Uterus (tissue), 4 donors: ENCODE measurements at places on chromosomes 5 and 9.

DNA sequence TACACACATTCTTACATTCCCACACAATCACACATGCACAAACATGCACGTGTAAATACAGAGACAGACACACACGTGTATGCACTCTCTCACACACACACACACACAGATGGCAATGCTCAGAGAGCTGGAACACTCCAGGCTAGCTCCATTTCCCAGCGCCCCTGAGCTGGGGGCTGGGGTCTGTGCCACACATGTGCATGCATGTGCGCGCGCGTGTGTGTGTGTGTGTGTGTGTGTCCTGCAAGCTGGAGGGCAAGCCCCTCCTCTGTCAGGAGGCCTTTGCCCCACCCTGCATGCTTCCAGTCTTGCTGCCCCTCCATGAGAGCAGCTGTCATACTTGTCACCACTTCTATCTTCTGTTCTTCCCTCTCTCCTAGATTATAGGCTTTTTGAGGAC, 16.6 kb upstream of the S1PR3 start:
- no peak for DNase-seq

GRCh38 chr9:109770101-109770500, 9.9 kb upstream of the PALM2AKAP2 start:
- DNase-seq: no peak

GRCh38 chr5:5063533-5063953, 76.6 kb upstream of the ADAMTS16 start:
- no peak for DNase-seq

DNA sequence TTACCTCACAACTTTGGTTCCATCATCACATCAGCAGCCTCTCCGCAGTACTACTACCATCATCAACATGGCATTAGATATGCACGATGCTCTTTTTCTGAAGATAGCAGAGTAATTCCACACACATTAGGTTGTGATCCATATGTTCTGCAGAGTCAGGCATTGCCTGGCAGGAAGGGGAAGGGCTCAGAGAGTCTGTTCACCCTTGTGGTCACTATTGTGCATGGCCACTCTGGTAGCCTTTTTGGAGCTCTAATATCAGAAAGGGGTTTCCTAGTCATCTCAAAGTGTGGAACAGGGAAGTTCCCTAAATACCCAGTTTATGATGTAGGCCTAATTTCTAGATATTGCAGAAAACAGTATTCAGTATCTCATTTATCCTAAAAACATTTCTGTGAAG, 373.6 kb downstream of the BNC2 start:
- no peak for DNase-seq

- DNase-seq: no peak
These were observed 19.9 kb upstream of the UBAC1 start for GRCh38 chr9:135980926-135981630.

DNA sequence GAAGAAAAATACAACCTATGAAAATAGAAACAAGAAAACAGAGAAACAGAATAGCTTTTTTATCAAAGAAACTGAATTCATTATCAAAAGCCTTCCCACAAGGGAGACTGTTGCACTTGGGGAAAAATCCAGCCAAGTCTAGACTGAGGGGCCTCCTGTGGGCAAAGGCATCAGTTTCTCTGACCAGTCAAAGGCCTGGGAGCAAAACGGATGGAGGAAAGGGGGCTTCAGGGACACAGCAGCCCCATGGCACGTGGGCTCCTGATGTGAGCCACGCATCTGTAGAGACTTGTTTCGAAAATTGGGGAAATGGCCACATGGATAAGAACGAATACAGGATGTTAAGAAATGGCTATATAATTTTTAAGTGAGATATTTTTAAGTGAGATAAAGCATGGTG, 21.1 kb downstream of the ZDHHC11B start:
- no peak for DNase-seq

DNA sequence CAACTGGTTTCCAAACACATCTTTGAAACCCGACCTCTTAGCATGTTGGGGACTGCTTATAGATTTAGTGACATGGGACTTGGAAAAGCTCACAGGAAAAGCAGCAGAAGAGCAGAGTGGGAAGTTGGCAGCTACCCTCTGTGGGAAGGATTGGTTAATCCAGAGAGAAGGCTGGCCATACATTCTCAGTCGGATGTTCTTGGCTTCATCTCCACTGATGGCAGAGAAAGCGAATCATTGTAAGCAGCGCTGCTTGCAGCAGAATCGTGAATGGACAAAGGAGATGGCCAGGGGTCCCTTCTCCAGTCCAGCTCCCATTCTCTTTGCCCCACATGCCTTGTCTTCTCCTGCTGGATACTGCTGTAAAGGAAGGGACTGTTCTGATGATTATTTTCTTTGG, 62.7 kb downstream of the MEGF10 start:
- DNase-seq: no peak

DNA sequence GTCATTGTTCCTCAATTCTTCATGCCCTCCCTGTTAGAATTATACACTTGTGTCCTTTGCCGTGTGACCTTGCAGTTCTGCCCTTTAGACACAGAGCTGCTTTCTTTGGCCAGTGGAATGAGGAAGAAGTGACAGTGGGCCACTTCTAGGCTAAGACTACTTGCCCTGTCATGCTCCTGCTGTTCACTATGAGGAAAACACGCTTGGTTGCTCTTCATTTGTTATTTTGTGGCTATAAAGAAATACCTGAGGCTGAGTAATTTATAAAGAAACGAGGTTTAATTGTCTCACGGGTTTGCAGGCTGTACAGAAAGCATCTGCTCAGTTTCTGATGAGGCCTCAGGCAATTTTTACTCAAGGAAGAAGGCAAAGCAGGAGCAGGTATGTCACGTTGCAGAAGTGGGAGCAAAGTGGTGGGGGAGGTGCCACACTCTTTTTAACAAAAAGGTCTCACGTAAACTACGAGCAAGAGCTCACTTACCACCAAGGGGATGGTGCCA, 279.1 kb upstream of the DMAC1 start:
- no peak for DNase-seq

- no peak for DNase-seq
These were observed 32.6 kb downstream of the GABRB2 start for GRCh38 chr5:161513942-161514341.

DNA sequence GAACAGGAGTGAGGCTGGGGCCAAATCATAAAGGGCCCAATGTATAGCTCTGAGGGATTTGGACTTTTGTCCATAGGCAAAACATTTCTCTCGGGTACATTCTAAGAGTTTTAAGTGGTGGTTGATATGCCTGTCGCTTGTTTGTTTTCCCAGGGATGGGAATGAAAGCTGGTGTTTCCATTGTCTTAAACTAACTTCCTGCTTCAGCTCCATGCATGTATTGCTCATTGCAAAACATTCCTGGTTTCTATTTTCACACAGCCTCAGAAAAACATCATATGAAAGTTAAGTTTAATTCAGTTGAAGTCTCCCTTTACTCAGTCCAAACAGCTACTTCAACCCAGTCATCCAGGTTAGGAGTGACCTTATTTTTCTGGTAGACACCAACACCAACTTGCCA, 235.0 kb downstream of the ACTL7B start:
- no peak for DNase-seq

DNA sequence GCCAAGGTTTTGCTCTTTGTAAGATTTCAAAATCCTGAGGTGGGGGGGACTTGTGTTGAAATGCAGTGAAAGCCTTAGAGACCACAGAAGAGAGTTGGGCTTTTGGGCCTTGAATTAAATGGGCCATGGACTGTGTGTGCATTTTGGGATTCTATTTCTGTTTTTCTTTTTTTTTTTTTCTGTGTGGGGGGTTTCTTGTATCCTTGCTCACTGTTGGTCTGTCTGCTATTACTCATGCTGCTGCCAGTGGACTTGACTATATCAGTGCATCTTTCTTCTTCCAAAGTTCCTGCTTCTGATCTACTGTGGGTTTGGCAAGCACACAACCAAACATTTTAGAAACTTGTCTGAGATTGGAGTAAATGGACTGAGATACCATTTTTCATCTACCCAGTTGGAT, 344.9 kb downstream of the ARL15 start:
- DNase-seq: no peak

GRCh38 chr5:7548596-7548995, 152.7 kb downstream of the ADCY2 start:
- no peak for DNase-seq

DNA sequence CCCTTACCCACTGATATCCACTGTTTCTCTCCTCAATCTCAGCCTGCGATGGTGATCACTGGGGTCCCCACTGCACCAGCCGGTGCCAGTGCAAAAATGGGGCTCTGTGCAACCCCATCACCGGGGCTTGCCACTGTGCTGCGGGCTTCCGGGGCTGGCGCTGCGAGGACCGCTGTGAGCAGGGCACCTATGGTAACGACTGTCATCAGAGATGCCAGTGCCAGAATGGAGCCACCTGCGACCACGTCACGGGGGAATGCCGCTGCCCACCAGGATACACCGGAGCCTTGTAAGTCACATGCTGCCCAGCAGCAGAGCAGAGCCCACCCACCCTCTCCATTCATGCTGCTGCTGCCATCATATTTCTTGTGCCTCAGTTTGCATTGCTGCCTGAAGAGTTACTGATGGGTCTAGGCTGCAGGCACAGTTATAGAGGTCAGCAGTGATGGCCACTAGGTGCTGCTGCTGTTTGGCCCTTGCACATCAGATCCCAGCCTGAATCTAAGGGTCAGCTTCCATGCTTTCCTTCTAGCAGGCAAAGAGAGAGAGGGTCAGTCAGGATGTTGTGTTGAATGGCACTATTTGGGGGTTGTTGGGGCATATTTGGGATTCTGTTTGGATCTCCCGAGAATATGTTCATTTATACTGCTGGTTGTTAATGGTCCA, 106.0 kb downstream of the MEGF10 start:
- DNase-seq: no peak
